ENCODE measurements at places on chromosomes 11 and 22. TPM values are rescaled to one million over a fixed set of nuclear protein-coding genes. Genes with fewer than 3 reads are reported as not detected.

Gene CSKMT
- polyA plus RNA-seq = 5.5 TPM

Gene ARSA
- polyA plus RNA-seq = 14.3 TPM

DNA sequence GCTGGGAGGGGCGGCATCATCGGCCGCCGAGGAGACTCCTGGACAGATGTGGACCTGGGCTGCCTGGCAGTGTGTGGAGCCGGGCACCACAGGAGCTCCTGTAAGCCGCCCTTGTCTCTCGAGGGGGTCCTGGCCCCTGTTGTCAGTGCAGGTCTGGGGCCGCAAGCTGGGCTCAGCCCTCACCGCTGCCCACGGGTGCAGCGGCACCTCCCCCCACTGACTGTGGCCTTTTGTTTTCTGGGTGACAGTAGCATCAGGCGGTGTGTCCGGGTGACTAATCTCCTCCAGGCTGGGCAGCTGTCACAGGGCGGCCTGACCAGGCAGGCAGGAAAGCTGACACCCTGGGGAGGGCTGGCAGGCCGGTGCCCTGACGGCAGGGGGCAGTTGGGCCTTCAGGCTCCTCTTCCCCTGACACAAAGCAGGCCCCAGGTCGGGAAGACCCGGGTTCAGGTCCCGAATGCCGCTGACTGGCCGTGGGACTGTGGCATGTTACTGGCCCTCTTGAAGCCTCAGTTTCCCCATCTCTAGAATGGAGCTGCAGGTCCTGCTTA, 16.3 kb downstream of the DGKZ start:
- DNase-seq = no peak

Gene ENTHD1
- polyA plus RNA-seq = not detected

Gene SMTNL1
- 0.45 TPM for polyA plus RNA-seq

DNA sequence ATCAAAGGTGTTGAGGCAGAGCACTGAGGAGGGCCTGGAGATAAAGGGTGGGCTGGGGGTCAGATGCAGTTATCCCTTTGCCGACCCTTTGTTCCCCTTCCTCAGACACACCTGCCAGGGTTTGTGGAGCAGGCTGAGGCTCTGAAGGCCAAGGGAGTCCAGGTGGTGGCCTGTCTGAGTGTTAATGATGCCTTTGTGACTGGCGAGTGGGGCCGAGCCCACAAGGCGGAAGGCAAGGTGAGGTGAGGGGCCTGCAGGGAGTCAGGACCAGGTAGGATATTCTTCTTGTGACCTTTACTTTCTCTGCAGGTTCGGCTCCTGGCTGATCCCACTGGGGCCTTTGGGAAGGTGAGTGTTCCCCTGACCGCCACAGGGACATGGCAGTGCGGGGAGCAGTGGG, 2.6 kb downstream of the PRDX5 start:
- DNase-seq = no peak

- no peak for DNase-seq
These were observed 16.3 kb upstream of the PANX1 start for GRCh38 chr11:94112206-94112953.

Gene TRIM49
- not detected for polyA plus RNA-seq

DNA sequence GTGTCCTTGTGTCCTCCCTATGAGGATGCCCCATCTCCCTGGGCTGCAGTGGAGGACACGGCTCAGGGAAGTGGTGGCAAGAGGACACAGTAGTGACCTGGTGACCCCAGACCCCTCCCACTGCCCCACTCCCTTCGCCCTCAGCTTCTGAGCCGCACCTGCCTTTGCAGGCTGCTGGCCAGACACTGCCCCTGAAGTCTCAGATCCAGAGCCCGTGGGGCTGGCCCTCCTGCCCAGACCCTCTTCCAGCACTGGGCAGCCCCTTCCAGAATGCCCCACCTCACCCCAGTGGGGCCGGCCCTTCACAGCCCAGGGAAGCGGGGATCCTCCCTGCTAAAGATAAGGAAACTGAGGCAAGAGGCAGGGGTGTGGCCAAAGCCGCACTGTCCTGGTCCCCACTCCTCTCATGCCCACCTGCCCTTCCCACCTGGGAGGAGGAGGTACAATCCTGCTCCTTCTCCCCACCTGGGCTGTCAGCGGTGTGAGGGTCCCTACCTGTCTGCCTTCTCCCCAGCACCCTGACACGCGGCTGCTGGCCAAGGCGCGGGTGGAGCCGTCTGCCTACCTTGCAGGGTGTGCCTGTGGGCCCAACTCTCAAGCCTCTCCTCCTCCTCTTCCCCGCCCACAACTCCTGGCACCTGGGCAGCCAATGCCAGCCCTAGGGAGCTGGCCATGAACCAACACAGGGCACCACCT, 17.3 kb downstream of the TRPM5 start:
- no peak for DNase-seq

Gene ELMOD1
- 0.21 TPM for polyA plus RNA-seq

Gene ACR
- polyA plus RNA-seq = 0.46 TPM

- peak; percentile 70 for DNase-seq
These were observed 32.6 kb downstream of the PRCP start for GRCh38 chr11:82867495-82868082.

DNA sequence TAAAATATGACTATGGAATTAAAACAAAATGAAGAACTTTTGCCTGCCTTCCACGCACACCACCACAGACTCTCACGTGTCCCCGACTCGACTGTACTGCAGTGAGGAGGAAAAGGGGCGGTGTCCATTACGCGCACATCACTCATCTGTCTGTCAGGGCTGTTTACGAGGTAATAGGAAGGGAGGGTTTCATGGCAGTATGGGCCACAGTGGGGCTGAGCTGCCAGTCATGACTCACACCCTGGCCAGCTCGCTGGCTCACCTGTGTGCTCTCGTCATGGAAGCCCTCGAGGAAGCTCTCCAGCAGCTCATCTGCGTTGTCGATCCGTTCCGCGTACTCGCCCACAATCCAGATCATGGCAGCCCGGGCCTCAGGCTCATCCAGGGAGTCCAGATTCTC, 33.5 kb upstream of the RASL10A start:
- no peak for DNase-seq

GRCh38 chr11:75925785-75926164, 110.8 kb downstream of the UVRAG start:
- DNase-seq = no peak

Gene CSTPP1
- polyA plus RNA-seq = 60.2 TPM

DNA sequence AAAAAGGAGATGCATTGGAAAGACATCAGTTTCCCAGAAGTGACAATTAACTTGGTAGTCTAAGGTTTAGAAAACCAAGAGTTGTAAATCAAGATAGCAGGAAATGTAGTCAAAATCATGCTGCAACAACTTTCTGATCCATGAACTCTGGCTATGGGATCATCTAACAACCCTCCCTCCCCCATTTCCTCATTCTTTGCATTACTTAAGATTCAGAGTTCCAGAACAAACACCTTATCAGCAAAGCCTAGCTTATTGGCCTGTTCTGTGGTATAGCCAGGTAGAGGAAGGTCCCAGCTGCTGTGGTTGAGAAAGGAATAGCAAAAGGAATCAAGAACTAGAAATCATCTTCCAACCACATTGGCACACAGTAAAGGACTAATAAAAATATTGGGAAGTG, 651.1 kb downstream of the METTL15 start:
- no peak for DNase-seq

GRCh38 chr22:32864041-32864440, 62.5 kb downstream of the TIMP3 start:
- no peak for DNase-seq

DNA sequence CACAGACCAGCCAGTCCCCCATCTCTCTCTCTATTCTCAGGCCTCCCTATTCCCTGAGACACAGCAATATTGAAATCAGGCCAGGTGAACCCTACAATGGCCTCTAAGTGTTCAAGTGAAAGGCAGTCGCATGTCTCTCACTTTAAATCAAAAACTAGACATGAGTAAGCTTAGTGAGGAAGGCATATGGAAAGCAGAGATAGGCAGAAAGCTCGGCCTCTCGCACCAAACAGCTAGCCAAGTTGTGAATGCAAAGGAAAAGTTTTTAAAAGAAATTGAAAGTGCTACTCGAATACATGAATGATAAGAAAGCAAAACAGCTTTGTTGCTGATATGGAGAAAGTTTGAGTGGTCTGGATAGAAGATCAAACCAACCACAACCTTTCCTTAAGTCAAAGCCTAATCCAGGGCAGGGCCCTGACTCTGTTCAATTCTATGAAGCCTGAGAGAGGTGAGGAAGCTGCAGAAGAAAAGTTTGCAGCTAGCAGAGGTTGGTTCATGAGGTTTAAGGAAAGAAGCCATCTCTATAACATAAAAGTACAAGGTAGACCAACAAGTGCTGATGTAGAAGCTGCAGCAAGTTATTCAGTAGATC, 19.8 kb upstream of the MPZL2 start:
- DNase-seq = no peak

Gene YAP1
- polyA plus RNA-seq = 199 TPM

Gene TTC9C
- polyA plus RNA-seq = 35.6 TPM

Gene ASPHD2
- polyA plus RNA-seq = 4.5 TPM

Gene FAM76B
- polyA plus RNA-seq = 56.2 TPM

Gene SHANK2
- polyA plus RNA-seq = 33.8 TPM

DNA sequence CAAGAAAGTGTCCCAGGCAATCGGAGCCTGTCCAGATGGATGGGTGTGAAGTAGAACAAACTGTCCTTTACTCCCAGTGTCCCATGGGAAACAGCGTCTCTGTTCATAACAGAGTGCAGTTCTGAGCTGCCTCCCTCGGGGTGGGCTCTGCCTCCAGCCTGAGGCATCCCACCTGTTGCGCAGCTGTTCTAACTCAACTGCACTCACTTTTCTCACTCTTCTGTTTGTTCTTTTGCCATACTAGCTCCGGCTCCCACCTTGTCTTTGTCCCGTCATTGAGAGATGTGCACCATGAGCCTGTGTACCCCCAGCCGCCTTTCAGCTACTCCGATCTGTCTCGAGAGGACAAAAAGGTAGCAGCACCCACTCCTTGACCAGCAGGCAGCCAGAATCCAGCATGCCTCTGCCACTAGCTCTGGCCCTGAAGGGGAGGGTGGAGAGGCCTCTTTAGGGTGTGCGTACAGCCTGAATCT, 20.7 kb upstream of the CDC42EP2 start:
- DNase-seq = no peak

Gene CDC42BPG
- 5.3 TPM for polyA plus RNA-seq

Gene GLYAT
- 138 TPM for polyA plus RNA-seq

DNA sequence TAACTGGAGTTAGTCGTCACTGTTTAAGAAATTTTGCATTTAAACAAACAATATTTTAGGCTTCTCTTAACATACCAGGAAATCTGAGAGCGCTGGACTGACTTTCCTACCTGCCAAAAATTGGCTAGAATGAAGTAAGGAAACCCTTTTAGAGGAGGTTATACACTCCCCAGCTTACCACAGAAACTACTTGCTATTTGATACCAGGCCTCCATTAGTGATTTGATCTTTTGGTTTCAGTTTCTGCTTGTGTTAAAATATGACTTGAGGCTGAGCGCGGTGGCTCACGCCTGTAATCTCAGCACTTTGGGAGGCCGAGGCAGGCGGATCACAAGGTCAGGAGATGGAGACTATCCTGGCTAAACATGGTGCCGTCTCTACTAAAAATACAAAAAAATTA, 419.9 kb downstream of the LRRC4C start:
- DNase-seq = no peak

DNA sequence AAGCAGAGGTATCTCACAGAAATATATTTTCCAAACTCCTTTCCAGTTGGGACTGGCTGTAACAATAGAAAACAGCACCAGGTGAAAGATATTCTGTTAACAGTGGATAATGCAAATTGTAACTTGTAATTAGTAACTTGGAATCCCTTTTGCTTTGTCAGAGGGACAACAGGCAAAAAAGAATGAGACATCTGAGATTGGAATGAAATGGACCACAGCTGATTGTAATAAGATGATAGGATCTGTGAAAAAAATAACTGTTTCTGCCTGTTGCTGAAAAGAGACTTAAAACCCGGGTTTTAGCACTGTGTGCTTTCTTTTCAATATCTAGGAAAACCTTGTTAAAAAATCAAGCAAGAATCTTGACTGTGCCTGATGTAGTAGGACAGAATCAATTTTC, 655.7 kb downstream of the METTL15 start:
- DNase-seq = no peak

- no peak for DNase-seq
These were observed 251 bp upstream of the UQCC3 start for GRCh38 chr11:62671236-62671607.

Gene MED19
- polyA plus RNA-seq = 20.1 TPM

DNA sequence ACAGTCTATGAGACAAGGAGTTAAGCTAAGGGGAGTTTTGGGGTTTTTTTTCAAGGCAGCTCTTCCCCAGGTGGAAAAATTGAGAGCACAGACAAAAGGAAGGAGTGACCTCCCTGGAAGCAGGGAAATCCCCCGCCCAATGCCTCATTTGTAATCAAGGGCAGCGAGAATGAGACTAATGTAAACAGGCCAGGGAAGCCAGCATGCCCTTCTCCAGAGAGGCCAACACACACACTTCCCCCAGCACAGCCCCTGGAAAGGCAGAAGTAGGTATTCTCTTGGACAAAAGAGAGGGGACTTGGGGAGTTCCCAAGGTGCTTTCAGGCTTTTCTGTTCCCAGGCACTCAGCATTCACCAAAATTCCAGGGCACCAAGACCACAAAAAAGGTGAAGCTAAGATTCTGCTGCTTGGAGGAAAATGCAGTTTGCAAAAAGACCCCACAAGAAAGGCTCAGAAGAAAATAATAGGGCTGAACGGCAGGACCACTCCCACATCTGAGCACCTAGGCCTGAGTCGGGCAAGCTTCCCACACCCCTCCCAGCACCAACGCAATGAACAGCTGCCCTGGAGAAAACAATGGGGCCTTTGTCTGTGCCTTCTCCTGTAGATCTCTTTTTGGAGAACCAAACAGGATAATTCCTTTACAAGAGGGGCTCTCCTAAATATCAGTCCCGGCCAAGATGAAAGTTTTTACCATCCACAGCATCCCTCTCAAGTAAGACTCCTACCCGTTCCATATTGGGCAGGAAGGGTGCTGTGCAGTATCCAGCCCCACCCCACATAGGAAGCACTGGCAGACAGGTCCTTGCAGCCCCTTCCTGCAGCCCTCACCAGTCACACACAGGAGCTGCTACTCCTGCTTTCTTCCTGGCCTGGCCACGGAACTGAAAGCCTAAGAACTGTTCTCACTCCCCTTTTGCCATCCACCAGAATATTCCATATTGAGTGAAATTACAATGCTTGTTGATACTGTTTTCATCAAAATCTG, 70.7 kb upstream of the AKIP1 start:
- DNase-seq = no peak

- no peak for DNase-seq
These were observed 63.4 kb downstream of the CD6 start for GRCh38 chr11:61034704-61035525.

DNA sequence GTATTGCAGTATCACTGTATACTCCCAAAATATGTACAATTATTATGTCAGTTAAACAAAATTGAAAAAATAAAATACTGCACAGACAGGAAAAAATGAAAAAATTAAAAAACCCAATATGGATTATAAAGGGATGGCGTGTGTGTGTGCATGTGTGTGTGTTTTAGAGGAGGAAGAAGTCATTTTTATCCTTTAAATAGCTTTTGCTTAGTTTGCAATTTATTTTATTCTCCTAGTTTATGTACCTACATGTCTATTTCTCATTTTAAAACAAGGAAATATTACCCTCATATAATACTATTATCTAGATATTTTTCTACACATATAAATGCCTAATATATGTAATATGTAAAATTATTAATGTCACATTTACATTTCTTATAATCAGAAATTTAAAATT, 1144.3 kb downstream of the LRRC4C start:
- no peak for DNase-seq

GRCh38 chr22:21915624-21916308, 36.9 kb downstream of the PPM1F start:
- no peak for DNase-seq

GRCh38 chr11:31805629-31806185, 5.4 kb downstream of the PAX6 start:
- DNase-seq = no peak

GRCh38 chr11:72856551-72857345, 42.5 kb downstream of the ATG16L2 start:
- no peak for DNase-seq
